ENCODE measurements at places on chromosomes 6 and 20. TPM values are rescaled to one million over a fixed set of nuclear protein-coding genes. Genes with fewer than 3 reads are reported as not detected.

DNA sequence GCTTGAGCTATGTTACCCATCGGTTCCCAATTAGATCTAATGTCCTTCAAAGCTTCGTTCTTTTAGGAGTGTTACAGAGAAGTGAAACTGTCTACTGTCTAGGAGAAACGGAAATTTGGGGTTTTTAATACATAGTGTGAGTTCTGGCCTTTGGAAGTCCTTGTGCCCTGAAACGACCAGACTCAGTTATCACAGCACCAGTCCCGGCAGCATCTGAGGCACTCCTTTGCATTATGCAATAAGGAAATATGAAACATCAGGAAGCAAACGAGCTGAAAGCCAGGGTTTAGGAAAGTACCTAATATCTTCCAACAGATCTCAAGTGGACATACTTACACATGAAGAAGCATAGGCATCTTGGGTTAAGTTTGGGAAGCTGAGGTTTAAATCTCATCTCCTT lies 61.8 kb upstream of the ADGRF1 start:
- DNase-seq: no peak

- DNase-seq: no peak
Measured at GRCh38 chr6:69427882-69428281, 368.9 kb downstream of the LMBRD1 start.

GRCh38 chr6:62146954-62147853 lies 138.8 kb downstream of the KHDRBS2 start:
- DNase-seq: no peak

GSTA3 gene
- total RNA-seq: not detected

GRCh38 chr6:56808871-56809359 lies 146.0 kb upstream of the BEND6 start:
- DNase-seq: no peak

EDN1 gene
- 2.5 TPM for total RNA-seq

BPIFB1 gene
- total RNA-seq: not detected

GRCh38 chr20:60063048-60063451 lies 104.8 kb downstream of the CDH26 start:
- peak; percentile 26 for DNase-seq

DNA sequence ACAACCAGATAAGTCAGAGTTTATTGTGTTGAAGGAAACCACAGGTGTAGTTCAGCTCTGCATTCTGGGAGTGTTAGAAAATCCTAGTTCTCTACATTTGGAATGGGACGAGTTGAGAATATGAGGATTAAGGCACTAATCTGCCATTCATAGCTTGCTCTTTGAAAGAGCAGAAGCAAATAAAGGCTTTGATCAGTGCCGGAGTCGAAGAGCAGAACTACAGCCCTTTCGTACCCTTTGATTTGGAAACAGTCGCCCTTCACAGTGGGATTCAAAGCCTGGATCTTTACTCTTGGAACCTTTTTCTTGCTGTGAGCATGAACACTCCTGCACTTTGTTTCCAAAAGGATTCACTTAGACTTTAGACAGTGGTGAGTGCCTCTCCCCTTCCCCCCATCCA lies 523.9 kb upstream of the POU3F2 start:
- no peak for DNase-seq

GRCh38 chr6:168167431-168168315 lies 88.7 kb upstream of the FRMD1 start:
- no peak for DNase-seq

DNA sequence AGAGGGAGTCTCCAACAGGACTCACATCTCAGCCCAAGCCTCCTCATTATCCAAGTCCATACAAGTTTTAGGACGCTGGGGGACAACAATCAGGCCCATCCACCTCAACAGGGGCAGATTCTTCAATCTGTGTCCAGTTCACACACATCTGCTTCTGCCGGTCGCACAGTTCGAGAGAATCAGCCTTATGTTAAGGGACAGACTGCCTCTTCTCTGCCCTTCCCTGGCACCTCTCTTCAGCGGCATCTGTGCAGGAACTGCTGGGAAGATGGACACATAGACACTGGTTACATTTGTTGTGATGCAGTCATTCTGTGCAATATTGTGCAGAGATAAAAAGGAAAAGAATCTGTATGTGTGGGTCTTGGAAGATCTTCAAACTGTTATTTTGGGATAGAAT lies 21.0 kb downstream of the ULBP1 start:
- no peak for DNase-seq

- no peak for DNase-seq
Measured at GRCh38 chr6:44472250-44472945, 84.9 kb downstream of the CDC5L start.

GRCh38 chr20:62158088-62158400 lies 14.5 kb downstream of the SS18L1 start:
- DNase-seq: no peak

DNA sequence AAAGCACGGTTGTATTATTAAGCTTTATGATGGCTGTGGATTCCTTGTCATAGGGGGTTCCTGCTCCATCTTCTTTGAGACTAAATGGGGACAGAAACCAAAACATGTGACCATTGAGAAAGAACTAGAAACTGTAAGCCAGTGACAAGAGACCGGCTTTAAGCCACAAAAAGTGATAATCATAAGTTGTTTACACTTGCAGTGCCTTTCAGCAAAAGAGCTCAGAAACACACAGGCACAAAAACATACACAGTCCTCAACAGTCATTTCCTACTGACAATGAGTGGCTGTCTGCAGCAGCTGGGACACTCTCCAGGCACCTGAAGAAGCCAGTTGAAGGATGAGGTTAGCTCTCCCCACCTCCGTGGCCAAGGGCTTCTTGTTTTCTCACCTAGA lies 20.0 kb upstream of the UBE2J1 start:
- no peak for DNase-seq

- peak; percentile 65 for DNase-seq
Measured at GRCh38 chr20:62624325-62624690, 18.0 kb upstream of the SLCO4A1 start.

Measured in right lobe of liver (tissue), 6 donors.